ENCODE measurements at places on chromosomes 6 and 20.

GRCh38 chr6:132405143-132405915, 4.1 kb upstream of the MOXD1 start:
- no peak for DNase-seq

DNA sequence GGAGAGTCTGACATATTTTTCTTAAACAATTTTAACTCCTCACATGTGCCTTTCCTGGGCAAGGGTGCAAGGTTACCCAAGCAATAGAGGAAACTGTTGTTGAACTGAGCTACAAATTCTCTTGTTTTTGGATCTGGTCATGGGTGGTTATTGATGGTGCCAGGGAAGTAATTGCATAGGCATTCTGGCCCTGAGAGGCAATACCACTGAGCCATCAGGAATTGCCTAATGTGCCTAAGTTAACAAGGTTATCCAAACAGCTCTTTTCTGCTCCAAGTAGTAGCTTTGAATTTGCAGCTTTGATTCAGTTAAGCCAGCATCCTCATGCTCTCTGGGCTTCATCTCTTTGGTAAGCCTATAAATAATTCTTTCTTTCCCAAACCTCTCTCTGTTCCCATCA, 266.0 kb upstream of the BTBD3 start:
- no peak for DNase-seq

- no peak for DNase-seq
These were observed 505.3 kb downstream of the MMUT start for GRCh38 chr6:48957781-48958180.

DNA sequence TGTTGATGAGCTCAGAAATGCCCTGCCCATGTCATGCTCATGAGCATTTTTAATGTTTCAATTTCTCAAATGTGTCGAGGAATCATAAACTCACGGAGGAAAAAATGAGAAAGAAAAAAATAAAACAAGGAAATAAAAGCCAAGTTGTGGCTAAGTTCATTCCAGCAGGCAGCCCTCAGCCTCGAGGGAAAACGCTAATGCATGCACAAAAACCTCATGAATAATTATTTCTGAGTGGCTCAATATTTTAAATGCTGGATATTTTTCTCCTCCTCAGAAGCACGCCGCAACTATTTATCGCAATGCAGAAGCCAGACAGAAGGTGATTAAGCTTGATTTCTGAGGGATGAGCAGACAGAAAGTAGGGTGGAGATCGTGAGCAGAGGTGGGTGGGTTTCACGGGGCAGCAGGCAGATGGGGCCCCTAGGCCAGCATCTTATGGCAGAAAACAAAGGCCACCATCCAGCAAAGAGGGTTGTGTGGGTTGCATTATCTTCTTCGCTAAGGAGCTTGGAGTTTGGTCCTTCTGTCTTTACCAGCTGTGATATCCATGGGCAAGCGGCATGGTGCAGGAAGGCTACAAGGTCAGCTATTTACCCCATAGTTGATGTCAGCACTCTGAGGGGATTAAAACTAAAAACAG, 151.5 kb upstream of the LRFN2 start:
- no peak for DNase-seq

GRCh38 chr6:110877569-110877968, 3.0 kb downstream of the AMD1 start:
- DNase-seq, result no peak

DNA sequence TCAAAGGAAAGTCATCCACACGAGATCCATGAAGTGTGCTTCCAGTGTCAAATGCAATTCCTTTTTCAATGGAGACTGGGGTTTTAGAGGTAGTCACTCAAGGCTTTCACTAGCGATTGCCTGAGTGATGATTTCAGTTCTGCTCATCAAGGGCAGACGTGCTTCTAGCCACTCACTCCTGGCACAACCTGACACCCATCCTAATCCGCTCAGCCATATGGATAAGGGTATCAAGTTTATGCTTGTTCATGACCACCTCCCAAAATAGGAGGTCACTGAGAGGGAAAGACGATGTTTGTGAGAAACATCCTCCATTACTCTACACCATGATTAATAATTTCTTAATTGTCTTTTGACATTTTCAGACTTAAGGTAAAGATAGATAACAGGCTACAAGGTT, 91.3 kb upstream of the HEY2 start:
- no peak for DNase-seq

DNA sequence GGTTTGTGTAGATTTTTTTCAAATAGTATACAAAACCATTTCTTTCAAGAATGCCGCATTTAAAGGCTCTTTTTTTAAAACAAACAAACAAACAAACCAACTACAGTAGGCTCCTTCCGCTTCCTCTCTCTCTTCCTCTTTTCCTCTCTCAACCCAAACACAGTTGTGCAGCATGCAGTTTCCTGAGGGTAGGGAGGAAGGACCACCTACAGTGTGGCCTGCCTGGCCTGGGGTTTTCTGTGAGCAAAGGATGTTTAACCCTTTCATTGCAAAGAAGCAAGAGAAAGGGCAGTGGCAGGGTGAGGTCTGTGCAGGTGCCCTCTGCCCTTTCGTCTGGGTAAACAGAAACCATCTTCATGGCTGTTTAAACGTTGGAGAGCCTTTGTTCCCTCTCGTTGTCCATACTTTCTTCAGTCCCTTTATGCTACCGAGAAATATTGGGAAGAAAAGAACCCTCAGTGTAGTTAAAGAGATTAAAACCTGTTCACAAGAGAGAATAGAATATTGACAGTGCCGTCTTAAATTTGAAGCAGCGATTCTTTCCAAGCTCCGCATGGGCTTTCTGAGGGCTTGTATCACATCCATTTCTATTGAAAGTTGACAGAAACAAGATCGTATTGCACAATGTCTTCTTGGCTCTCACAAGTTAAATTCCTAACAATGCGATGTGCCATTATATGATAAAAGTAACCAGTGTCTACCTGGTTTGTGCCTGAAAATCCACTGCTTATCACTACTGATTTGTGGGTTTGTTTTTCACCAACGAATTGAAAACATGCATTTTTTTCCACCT, 215.5 kb upstream of the SNX9 start:
- DNase-seq, result no peak

DNA sequence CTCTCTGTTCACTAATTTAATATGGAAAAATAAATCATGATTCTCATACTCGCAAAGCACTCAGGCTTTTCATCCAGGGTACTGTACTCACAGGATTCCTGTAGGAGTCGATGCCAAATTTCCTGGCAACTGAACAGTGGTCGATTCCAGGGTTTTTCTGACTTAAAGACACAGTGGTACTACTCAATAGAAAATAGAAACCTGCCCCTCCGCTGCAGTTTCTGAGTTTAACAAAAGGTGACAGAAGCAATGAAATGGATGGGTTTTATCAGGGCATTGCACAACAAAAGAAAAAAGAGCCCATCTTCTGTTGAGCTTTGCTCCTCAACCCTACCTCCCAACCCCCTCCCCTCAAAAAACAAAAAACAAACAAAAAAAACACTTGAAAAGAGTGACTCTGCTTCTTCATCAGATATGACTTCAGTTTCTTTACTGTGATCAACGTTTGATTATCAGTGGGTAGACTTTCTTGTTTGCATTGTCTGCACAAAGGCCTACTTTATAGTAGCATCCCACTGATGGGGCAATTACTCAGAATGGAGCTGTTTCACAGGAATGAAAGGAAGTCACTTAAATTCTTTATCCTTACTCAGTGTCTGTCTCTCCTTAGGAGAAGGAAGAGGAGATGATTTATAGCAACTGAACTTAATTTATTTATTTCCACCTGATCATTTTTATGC, 96.2 kb upstream of the FOXO3 start:
- peak; percentile 28 for DNase-seq

- no peak for DNase-seq
These were observed 380.2 kb downstream of the LAMA2 start for GRCh38 chr6:129263176-129263575.

DNA sequence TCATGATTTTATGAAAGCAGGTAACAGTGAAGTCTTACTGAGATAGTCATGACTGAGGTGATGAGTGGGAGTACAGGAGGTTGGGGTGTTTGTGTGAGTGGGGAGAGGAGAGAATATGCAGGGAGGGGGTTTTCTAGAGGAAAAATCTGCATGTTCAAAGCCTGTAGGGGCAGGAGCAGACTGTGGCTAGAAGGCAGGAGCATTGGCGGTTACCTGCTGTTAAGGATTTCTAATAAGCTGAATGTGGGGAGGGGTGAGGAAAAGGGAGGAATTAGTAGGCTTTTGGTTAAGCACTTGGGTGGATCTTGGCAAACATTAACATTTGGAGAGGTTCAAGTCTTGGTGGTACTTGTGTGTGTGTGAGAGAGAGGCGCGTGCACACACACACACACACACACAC, 70.8 kb downstream of the EYA4 start:
- DNase-seq, result no peak

- DNase-seq, result peak; percentile 88
These were observed 19.0 kb downstream of the PXDC1 start for GRCh38 chr6:3732345-3733141.

GRCh38 chr20:25090492-25091429, 8.8 kb upstream of the VSX1 start:
- peak; percentile 86 for DNase-seq

DNA sequence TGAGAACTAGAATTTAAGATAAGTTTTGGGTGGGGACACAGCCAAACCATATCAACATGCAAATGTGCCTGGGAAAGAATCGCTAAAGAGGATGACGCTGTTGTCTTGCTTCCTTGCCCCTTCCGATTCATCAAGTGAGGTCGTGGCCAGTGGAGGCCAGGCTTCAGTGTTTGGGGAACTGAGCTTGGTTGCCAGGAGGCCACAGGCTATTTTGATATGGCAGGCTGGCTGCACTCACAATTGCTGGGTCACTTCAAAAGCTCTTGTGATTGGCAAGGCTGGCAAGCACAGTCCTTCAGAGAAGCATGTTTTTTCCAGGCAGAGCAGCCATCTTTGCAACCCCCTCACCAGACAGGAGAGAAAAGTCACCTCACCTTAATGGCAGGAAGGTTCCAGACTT, 45.8 kb downstream of the SAMD5 start:
- DNase-seq, result no peak

- no peak for DNase-seq
These were observed 262.4 kb downstream of the PLCB1 start for GRCh38 chr20:8394308-8394945.

DNA sequence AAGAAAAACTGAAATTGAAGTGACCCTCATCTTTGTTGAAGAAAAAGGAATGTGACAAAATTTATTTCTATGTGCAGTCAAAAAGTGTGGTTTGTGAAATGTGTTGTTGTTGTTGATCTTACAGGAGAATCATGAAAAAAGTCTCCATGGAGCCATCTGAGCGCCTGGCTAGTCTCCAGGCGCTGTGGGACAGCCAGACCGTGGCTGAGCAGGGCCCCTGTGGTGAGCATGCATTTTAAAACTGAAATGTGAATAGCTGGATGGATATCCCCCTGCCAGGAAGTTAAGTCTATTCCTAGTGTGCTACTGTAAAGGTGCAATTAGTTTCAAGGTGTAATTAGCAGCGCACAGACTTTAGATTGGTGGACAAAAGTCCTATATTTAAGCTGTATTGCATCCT, 170.6 kb downstream of the CARMIL1 start:
- no peak for DNase-seq
